ENCODE measurements at places on chromosomes 4 and X.

DNA sequence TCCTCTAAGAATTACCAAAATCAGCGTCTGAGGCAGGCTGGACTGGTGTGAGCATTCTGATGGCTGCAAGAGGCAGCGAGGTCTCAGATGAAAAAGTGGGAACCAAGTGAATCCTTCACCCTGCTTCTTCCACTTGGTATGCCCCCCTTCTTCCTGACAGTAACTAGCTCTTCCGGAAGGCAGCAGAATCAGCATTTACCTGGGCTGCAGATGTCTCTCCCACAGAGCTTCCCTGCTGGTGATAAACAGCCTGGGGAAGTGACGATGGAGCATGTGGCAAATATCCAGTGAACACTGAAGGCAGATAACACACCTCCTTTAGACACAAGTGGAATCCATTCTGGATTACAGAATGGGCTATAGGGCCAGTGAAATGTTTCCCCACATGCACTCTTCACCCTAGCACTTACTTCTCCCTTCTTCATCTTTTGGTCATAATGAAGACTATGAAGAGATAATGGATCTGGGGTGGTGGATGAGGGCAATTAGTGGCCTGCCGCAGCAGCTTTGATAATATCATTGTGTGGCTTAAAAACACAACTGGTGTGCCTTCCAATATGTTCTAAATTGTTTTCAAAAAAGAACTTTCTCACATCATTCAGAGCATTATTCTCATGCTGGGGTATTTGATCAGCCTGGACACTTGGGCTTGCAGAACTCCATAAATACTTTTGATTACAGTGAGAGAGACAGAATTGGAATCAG is 60.8 kb upstream of the TBC1D9 start:
- DNase-seq = no peak

DNA sequence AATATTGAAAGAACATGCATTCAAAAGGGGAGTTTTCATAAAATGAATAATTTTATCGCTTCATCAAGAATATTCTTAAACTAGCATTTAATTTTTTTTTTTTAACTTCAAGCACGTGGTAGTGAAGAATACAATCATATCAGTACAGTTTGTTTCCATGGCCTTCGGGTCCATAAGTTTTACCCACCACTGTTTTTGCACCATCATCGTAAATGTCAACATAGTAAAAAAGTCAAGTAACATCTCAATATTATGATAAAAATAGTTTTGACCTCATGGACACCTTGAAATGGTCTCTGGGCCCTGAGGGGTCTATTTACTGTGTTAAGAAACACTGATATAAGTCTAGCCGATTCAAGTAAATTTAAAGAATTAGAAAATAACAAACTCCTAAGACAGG is 80.2 kb downstream of the ANKRD17 start:
- DNase-seq = no peak

- no peak for DNase-seq
Observed at GRCh38 chr4:3845744-3846429, 79.7 kb downstream of the ADRA2C start.

DNA sequence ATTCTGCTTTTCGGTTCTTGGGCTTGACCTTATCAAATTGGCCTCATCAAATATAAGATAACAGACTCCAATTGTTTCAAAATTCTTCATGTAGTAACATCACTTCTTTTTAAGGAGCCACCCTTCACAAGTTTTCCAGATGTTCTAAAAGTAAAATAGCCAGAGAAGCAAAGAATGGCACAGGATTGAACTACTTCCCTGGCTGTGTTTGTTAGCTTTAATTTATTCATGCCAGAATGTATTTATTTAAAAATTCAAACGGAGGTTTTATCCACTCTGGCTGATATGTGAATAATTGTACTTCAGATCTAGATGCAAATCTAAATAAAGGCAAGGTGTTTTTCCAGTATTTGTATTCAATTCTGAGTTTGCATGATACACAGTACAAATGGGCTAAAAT is 581.3 kb upstream of the TENM3 start:
- no peak for DNase-seq

GRCh38 chr4:99402765-99403164 is 32.4 kb downstream of the ADH7 start:
- DNase-seq = no peak

GRCh38 chr4:104128850-104129213 is 365.9 kb downstream of the CXXC4 start:
- no peak for DNase-seq

GRCh38 chrX:47169726-47170515 is 23.7 kb upstream of the UBA1 start:
- no peak for DNase-seq

GRCh38 chr4:87868522-87868921 is 35.8 kb downstream of the MEPE start:
- no peak for DNase-seq

DNA sequence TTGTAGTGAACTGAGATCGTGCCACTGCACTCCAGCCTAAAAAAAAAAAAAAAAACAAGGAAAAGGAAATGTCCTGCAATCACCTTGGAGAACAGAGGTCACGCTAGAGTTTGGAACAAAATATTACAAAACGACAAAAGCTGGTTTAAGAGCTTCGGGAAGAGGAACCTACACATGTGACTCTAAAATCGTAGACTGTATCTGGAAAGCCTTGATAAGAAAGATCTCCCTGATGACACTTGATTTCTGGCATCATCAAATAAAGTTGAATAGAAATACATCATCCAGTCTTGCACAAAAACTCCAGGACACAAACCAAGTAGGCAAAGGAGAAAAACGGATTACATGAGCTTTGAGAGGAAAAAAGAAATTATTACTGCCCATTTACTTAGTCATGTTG is 31.1 kb upstream of the DOCK11 start:
- no peak for DNase-seq

Data from NCI-H1436 treated with DMSO at 0.1 percent for 48 hours (cell line).